ENCODE measurements at places on chromosomes 2 and 18. TPM values are rescaled to one million over a fixed set of nuclear protein-coding genes. Genes with fewer than 3 reads are reported as not detected.

The KCNK3 gene
- 0.17 TPM for total RNA-seq

The ALPG gene
- not detected for total RNA-seq

The DOK6 gene
- not detected for total RNA-seq

The CD8A gene
- 0.53 TPM for total RNA-seq

The DHRS9 gene
- total RNA-seq, result not detected

The PID1 gene
- 1.2 TPM for total RNA-seq

The DSG4 gene
- under 0.01 TPM for total RNA-seq

The IL18R1 gene
- 1.2 TPM for total RNA-seq

The DCC gene
- total RNA-seq, result not detected

The THUMPD2 gene
- 15.0 TPM for total RNA-seq

DNA sequence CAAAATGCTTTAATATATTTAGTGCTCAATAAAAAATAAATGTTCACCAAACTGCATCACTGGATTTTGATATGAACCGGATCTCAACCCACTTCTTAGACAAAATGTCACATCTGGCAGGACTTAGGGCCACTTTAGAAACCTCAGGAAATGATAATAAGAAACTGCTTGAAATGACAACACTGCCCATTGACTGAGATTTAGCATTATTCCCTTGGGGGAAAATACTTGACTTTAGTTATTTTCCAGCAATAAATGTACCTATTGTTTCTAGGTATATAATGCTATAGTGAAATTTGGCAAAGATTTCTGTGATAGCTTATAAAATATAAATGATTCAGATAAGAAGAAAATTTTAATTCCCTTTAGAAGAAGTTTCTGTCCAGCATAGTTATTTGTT, 195.1 kb downstream of the ICOS start:
- DNase-seq, result no peak

GRCh38 chr2:233141901-233142300, 81.8 kb downstream of the INPP5D start:
- no peak for DNase-seq

DNA sequence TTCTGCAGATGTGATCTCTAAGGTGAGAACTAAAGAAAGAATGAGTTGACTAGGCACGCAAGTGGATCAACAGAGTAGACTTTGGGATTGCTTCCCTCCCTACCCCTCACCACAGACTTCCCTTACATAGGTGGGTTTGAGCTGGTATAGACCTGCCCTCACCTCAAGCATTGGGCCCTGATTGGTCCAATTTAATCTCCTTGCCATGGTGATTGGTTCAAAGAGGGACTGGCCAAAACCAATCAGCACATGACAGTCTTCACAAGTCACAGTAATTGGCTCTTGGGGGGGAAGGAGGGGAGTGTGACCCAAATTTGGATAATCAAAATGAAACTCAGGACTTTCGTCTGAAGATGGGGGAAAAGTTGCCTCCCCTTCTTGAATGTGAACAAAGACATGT, 36.6 kb upstream of the LNPK start:
- no peak for DNase-seq

GRCh38 chr2:37378411-37378810, 34.0 kb downstream of the QPCT start:
- peak; percentile 88 for DNase-seq

DNA sequence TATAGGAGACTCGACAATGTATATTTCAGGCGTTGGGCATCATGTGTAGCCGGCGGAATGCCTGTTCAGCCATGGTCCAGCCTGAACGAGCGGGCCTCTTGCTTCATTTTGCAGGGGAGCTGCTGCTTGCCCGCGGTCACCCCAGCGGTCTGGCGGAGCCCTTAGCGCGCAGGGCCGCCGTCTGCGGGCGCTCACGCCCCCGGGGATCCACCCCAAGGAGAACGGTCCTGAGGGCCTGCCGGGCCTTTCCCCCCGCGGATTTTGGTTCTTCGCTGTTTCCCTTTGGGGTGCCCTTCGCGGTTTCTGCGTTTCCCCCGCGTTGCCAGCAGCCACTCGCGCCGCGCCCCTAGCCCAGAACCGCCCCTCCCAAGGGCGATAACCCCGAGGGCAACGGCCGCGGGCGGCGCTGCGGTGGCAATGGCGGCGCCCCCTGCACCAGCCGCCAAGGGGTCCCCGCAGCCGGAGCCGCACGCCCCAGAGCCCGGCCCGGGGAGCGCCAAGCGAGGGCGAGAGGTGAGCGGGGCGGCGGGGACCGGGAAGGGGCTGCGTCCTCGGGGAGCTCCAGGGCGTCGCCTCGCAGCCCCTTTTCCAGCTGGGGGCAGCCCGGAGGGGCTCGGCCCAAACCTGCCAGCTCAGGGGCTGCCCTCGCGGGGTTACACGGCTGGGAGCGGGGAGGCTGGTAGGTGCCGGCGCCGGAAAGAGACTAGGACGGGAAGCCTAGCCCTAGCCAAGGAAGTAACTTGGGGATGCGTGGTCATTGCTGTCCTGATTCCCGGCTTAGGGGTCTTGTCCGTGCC, at the start of gene MFSD2B:
Gene MFSD2B, plus strand, starts transcription at position 406 of the 797 bp plus-strand sequence. Its CDS starts 12 bp downstream, at position 418.
- DNase-seq, result no peak

- no peak for DNase-seq
These were observed 52.2 kb downstream of the ODC1 start for GRCh38 chr2:10395893-10396292.

GRCh38 chr2:241413929-241414580, 58.0 kb downstream of the FARP2 start:
- DNase-seq, result peak; percentile 29

GRCh38 chr2:33217406-33217805, 259.0 kb upstream of the RASGRP3 start:
- no peak for DNase-seq

DNA sequence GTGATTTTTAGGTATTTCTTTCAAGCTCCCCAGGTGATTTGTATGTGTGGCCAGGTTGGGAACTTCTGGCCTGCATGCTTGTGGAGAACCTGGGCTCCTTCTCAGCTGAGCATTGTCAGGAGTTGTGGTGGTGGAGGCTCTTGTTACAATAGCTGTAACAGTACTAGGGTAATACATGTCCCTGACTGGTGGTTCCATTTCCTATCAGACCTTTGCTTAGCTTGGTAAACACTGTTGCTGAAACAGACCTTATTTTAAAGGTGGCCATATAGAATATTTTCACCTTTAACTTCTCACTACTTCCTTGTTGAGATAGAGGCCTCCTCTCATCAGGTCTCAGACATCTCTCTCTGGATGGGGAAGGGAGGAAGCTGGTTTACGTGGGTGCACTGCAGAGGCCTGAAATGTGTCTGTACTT, 79.2 kb downstream of the SETBP1 start:
- no peak for DNase-seq

DNA sequence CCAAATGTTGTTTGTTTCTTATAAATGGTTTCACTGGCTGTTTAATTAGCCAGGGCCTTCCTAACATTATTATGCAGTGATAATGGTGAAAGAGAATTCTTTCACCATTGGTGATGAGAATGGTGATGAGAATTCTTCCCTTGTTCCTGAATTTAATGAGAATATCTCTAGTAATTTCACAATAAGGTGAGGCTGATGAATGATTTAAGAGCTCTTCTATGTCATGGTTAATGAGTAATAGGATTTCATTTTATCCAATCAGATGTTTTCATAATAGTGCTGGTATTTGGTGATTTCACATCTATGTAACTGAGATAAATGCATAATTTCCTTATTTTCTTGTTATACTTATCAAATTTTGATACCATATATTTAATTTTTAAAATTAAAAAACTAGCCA, 535.7 kb upstream of the ZEB2 start:
- DNase-seq, result peak; percentile 25

DNA sequence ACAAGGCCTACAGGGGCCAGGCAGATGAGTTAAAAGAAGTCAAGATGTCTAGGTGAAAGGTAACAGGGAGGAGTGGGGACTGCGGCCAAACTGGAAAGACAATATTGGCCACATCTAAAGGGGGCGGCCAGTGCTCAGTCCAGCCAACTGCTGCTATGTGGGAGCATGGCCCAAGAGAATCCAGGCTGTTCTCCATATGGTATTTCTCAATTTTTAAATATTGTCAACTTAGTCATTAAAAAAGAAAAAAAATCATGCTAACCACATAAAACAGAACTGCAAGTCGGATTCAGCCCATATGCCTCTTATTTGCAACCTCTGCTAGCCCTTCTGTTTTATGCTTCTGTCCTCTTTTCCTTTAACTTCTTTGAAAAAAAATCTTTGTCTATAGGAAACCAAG, 14.8 kb downstream of the TRABD2A start:
- no peak for DNase-seq

GRCh38 chr18:3177902-3178687, 41.7 kb downstream of the MYOM1 start:
- no peak for DNase-seq

GRCh38 chr2:30148850-30149249, 2.0 kb downstream of the YPEL5 start:
- no peak for DNase-seq

- DNase-seq, result no peak
These were observed 50.5 kb downstream of the SNED1 start for GRCh38 chr2:241048949-241049343.

- DNase-seq, result no peak
These were observed 478.7 kb upstream of the TCF4 start for GRCh38 chr18:56066524-56067213.

DNA sequence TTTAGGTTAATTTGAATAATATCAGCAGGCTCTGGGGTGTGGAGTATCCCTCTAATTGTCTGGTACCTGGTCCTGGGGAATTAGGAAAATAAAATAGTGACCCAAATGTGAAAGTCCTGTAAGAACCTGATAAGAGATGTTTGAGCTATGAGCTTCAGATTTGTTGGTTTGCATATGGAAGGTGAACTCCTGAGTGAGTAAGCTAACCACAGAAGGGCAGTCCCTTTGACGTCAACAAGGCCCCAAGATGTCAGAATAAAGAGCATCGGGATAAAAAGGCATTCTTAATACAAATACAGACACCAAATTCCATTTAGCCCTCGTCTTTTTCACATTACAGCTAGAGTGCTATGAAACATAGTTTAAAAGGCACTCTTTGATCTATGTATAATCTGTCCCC, 1366.3 kb upstream of the TMEFF2 start:
- no peak for DNase-seq

DNA sequence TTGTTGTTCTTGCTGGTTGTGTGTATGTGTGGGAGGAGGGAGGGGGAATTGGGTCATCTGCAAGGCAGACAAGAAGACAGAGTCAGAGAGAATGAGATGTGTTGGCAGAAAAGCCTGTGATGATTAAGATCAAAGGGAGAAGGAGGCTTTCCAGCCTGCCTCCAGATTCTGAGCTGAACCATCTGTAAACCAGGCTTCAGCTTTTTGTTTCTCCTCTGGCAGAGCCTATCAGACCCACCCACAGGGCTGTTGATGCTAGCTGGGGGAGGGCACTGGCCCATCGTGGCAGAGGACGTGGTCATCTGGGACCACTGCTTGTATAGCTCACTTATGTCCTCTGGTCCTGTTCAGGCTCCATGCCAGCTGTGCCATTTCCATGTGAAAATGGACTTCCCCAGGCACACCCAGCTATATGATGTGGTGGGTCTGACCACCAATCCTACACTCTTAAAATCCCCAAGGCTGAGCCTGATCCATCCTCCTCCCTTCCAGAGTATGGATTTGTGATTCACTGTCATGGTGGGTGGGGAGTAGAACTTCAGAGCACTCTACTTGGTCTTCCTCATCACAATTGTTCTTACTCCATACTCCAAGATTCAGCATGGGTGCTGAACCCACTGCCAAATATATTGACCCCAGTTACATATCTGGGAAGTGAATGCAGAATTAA, 27.8 kb upstream of the COL6A3 start:
- no peak for DNase-seq

DNA sequence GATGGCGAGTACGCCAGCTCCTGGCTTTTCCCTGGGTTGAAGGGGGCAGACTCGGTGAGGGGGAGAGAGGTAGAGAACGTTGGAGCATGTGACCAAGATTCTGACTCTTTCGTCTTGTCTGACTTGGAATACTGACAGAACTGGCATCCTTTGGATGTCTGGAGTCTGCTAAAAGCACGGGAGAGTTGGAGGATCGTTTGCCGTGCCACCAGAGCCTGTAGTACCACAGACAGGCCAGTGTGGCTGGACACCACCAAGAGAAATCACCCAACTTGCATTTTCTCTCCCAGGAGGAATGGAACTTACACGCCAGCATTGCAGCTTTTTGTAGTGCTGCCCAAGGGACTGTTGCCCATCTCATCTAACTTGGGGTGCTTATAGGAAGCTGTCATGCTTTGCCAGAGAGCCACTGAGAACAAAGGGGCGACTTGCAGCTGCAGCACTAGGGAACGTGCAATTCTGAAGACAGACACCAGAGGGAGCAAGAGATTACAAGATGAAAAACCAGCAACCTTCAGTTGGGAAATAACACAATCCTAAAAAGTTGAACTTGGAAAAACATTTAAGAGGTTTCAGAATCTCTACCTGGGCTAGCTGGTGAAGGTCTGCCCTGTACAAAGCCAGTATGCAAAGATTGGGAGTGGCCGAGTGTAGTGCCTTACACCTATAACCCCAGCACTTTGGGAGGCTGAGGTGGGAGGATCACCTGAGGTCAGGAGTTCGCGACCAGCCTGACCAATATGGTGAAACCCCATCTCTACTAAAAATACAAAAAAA, 24.1 kb downstream of the PSMG2 start:
- peak; percentile 54 for DNase-seq

- DNase-seq, result peak; percentile 67
These were observed 45.5 kb upstream of the LDAH start for GRCh38 chr2:20868377-20868776.

DNA sequence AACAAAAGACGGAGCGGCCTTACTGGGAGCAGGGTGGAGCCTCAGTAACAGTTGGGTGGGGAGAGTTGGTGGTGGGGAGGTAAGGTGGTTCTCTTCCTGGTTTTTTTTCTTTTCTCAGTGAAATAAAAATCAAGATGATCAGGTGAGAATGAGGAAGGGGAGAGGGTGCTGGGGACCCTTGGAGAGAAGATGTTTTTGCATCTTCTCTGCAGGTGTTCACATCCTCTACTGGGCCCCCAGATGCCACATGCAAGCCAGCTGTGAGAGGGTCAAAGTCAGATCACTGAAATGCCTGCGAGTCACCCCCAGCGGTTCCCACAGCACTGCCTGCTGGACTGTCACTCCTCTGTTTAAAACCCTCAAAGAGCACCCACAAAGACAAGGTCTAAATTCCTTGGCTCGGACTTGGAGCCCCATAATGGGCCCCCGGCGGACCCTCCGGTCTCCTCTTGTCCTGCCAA, 69.8 kb upstream of the FHL2 start:
- no peak for DNase-seq

GRCh38 chr2:50773211-50773932, 258.6 kb downstream of the NRXN1 start:
- no peak for DNase-seq

DNA sequence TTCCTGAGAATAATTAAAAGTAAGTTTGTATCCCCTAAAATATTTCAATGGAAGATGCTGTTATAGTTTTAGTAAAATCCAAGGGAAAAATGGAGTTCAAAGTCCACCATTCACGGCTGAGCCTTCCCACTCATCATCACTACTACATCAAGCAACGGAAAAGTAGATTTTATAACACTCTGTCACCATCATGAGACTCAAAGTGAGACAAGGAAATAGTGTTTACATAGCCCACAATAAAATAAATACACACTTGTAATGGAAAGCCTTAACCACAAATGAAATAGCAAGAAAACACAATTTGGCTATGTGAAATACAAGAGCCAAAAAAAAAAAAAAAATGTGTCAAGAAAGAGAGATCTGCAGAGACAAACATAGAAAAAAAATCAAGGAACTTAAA, 569.9 kb upstream of the REG3G start:
- DNase-seq, result no peak

Measured in mammary epithelial cell (primary cell).